ENCODE measurements at places on chromosomes 5 and 9.

- no peak for DNase-seq
Measured at GRCh38 chr5:452978-453710, 10.2 kb downstream of the EXOC3 start.

- DNase-seq, result no peak
Measured at GRCh38 chr5:68918306-68918705, 175.5 kb upstream of the SLC30A5 start.

- DNase-seq, result no peak
Measured at GRCh38 chr9:107637421-107638420, 148.2 kb upstream of the KLF4 start.

DNA sequence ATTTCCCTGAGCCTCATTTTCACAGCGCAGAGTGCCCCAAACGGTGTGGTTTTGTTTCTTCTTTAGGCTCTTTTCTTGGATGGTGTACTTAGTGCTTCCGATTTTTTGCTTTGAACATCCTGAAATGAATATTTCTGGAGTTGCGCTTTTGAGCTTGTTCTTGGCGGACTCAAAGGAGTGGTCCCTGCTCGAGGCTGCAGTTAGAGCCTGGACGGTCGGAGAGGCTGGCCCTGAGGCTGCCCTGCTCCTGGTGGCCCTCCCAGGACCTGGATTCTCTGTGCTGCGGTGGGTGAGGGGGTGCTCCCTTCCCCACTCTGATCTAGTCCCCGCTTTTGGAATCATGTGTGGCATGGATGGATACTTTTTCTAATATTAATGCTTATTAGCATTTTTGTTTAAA lies 291.8 kb upstream of the IRX4 start:
- DNase-seq, result no peak

DNA sequence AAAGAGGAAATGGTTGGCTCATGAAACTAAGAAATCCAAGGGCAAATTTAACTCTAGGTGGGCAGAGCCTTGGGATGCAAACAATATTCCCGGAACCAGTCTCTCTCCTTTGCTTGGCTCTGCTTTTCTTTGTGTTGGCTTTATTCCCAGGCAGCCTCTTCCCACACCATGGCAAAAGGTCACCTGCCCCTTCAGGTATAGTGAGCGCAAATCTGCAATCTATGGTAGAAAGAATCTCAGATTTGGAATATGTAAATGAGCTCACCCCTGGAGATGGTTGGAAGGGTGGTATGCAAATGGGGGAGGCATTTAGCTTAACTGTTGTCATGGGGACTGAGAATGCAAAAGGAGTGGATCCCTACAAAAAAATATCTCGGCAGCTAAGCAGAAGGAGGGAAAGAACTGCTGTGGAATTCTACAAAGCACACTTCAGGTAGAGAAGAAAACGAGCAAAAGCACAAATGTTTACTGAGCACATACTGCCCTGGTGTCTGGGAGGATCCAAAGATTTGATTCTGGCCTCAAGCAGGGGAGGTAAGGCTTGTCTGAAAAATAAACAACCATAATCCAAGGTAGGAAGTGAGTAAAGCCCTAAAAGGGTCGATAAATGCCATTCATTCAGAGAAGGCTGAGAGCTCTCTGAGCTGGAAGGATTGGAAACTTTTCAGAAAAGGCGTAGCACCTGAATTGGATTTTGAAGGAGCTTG lies 139.7 kb downstream of the TLE1 start:
- no peak for DNase-seq

- no peak for DNase-seq
Measured at GRCh38 chr5:154901913-154902312, 36.1 kb downstream of the GEMIN5 start.

All from NCI-H2107 (cell line).